T-helper 17 cell (primary cell): ENCODE measurements at places on chromosomes 2 and 18.

DNA sequence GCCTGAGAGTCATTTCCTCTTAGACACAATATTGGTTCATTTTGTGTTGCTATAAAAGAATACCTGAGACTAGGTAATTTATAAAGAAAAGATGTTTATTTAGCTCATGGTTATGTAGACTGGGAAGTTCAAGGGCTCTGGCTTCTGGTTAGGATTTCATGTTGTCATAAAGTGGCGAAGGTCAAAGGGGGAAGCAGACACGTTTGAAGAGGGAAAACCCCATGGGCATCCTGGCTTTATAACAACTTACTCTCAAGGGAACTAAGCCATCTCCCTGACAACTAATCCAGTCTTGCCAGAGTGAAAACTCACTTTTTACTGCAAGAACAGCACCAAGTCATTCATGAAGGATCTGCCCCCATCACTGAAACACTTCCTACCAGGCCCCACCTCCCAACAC lies 89.7 kb upstream of the RNF152 start:
- peaks cover 14% of the 10 kb centered on the region for H3K27me3 ChIP-seq
- peaks cover 8% of the 10 kb centered on the region for H3K4me1 ChIP-seq
- H3K4me3 ChIP-seq: no peak overlapping the region
- DNase-seq: no peak

GRCh38 chr18:79245517-79246001 lies 150.2 kb upstream of the NFATC1 start:
- H3K27me3 ChIP-seq: no peaks in the 10 kb centered on the region
- no peaks in the 10 kb centered on the region for H3K36me3 ChIP-seq
- peak; percentile 66 for DNase-seq
- no peak overlapping the region for H3K4me3 ChIP-seq

- no peak overlapping the region for H3K27ac ChIP-seq
- no peaks in the 10 kb centered on the region for H3K36me3 ChIP-seq
- no peak overlapping the region for H3K4me3 ChIP-seq
- DNase-seq: no peak
- peaks cover 3% of the 10 kb centered on the region for H3K4me1 ChIP-seq
Observed at GRCh38 chr18:67282796-67283195, 233.7 kb downstream of the DSEL start.

- H3K4me1 ChIP-seq: no peaks in the 10 kb centered on the region
- no peak overlapping the region for H3K27ac ChIP-seq
- no peak overlapping the region for H3K4me3 ChIP-seq
- H3K36me3 ChIP-seq: no peaks in the 10 kb centered on the region
Observed at GRCh38 chr18:4352746-4353551, 102.2 kb downstream of the DLGAP1 start.

- H3K27ac ChIP-seq: no peak overlapping the region
- peaks cover 13% of the 10 kb centered on the region for H3K4me1 ChIP-seq
- H3K4me3 ChIP-seq: no peak overlapping the region
- peaks cover 11% of the 10 kb centered on the region for H3K27me3 ChIP-seq
- DNase-seq: no peak
Observed at GRCh38 chr2:130829015-130829414, 7.7 kb upstream of the ARHGEF4 start.

DNA sequence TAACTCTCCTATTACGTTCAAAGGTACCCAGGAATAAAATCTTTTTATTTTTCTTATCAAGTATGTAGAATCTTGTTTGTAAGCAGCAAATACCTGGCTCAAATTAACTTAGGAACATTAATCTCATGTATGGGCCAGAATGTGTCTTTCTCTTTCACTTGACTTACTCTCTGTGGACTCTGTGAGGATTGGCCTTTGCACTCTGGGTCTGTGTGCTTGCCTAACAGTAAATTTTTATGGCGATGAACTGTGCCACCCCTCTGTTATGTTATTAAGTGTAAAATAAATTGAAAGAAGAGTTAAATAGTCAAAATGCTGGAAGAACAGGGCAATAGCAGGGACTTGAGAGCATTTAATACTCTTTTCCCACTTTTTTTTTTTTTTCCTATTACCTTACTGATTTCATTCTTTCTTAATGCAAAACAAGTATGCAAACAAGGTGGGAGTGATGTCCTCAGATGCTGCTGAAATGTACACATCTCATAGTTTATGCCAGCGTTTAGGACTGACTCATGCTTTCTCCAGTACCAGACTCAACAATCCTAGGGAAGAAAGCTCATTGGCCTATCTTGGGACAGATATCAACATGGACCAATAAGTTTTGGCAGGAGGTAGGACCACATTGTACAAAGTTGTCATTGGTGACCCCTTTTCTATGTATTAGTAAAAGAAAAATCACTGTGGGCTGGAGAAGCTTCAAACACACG lies 25.5 kb downstream of the LYPD6 start:
- no peak overlapping the region for H3K27ac ChIP-seq
- peaks cover 9% of the 10 kb centered on the region for H3K27me3 ChIP-seq
- H3K4me3 ChIP-seq: no peak overlapping the region
- no peaks in the 10 kb centered on the region for H3K36me3 ChIP-seq

DNA sequence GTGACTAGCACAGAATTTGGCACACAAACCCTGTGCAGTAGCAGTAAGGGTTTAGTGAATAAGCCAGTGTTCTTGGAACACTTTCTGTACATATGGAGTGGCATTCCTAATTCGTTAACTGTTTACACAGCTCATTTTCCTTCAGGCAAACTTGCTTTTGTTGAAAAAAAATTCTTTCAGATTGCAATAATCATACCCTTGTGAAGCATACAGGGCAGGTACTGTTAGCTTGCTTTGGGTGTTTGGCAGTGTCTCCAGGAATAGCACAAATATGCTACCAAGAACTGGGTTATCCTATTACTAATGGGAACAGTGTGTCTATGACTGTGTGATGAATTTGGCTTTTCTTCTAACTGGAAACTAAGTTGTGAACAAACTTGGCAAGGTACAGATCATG lies 33.4 kb downstream of the UGP2 start:
- DNase-seq: no peak
- H3K4me3 ChIP-seq: no peak overlapping the region
- H3K36me3 ChIP-seq: no peaks in the 10 kb centered on the region

- H3K27ac ChIP-seq: no peak overlapping the region
- DNase-seq: no peak
- H3K4me3 ChIP-seq: no peak overlapping the region
- H3K36me3 ChIP-seq: no peaks in the 10 kb centered on the region
Observed at GRCh38 chr2:187294043-187294442, 154.0 kb downstream of the CALCRL start.
